ENCODE measurements at places on chromosomes 4 and X.

DNA sequence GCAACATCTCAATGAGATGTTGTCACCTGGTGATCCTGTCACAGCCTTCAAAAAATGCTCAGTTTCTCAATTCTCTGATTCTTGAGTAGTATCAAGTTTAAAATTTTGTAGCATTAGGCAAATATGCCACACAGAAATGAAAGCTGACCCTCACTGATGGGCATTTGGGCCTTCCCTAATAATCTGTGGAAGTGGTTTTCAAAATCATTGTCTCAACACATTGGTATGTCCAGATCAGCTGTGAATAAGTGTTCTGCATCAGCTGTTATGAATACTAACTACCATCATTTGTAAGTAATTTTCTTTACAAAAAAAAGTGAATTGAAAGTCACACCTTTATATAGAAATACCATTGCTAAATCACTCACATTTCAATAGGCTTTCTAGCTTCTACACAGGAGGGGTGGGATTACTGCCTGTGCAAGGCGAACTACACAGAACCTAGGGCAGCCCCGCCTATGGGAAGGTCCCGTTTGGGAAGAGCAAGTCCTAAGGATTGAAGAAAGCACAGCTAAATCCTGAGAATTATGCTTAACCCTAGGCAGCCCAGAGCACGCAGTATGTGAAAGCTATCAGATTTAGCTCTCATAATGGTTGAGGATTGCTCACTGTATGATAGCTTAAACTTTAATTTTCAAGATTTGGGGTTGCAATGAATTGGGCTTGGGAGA is 73.4 kb downstream of the GPC3 start:
- no peak for DNase-seq

DNA sequence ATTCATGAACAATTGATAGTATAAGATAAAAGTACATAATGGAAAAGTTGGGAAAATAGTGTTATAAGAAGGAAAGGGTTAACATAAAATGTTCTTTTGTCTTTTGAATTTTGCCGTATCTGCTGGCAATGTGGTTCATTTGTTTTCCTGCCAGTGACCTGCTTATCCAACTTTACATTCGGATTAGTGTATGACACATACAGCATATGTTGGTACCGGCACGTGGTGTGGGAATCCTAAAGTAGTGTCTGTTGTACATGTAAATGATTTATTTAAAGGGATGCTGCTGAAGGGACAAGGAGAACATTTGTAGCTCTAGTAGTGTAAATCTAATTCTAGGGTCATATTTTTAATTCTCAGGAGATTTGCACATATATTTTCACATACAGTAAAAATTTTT is 11.5 kb downstream of the RAB9A start:
- no peak for DNase-seq

DNA sequence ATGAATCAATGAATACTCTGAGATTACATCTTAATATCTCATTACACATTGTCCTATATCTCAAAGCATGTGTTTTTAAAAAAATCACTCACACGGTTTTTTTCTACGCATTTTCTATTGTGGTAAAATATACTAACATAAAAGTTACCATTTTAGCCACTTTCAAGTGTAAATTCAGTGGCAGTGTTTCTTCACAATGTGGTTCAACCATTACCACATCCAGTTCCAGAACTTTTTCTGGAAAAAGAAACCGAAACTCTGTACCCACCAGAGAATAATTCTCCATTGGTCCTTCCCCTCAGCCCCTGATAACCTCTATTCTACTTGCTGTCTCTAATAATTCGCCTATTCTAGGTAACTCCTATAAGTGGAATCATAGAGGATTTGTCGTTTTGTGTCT is 35.3 kb upstream of the ACSL1 start:
- no peak for DNase-seq

- DNase-seq: no peak
Measured at GRCh38 chr4:24650849-24651640, 66.7 kb upstream of the DHX15 start.

DNA sequence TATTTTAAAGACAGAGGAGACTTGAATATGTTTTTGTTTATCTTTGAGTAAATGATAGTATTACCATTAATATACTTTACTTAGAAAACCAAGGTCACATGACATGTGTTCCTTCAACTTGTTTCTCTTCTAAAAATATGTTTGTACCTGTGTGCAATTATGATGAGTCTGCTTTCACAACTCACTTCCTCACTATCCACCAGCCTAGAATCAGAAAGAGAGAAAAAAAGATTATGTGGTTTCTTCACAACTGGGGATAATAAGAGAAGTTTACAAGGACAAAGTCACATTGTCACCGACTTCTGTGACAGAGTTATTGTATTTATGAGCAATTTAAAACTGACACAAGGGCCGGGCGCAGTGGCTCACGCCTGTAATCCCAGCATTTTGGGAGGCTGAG is 1112.1 kb downstream of the RPA4 start:
- no peak for DNase-seq

DNA sequence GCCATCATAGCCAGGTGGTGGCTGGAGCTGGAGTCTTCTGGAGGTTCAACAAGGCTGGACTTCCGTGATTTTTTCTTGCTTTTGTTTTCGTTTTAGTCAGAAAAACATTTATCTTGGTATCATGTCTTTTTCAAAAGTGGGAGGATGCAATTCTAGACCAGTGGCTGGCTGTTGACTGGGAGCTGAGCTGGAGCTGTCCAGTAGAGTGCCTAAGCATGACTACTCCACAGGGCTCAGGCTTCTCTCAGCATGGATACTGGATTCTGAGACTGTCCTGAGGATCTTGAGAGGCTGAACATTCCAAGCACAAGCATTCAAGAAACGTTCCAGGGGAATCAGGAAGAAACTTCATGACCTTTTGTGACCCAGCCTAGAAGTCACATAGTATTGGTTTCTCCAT is 598.1 kb downstream of the MID1IP1 start:
- DNase-seq: no peak

DNA sequence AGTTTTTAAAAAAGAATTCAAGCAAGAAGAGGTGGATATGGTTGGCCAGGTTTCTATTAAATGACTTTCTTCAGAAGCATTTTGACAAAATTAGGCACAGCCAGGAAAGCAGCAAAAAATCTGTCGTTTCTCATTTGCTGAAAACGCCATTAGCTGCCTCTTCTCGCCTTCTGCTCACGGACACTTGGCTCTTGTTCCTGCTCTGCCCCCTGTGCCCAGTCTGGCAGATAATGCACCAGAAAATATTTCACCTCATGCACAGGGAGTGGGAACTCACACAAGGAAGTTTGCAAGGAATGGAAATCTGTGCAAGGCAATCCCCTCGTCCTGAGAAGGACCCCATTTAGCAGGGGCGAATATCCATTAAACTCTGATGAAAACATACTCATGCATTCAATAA is 260.0 kb downstream of the PACRGL start:
- DNase-seq: no peak

DNA sequence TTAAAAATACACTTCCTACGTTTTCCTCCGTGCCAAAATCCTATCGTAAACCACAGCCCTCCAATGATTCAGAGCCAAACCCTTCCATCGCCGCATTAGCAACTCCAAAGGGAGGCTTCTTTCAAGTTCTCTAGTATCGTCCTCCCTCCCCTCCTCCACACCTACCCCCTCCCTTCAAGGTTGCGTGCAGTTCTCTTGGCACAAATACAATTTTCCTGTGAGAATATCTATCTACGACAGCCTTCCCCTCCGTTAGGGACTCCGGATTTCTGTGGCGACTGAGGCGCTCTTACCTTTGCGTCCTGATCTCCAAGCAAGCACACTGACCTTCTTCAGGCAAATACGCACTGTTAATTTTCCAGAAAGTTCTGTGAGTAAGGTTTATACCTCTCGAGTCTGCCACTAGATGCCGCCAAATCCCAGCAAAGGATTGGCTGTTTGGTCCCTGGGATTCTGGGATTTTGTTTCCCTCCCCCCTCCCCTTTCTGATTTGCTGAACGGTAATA is 1.2 kb upstream of the MORF4L2 start:
- no peak for DNase-seq

DNA sequence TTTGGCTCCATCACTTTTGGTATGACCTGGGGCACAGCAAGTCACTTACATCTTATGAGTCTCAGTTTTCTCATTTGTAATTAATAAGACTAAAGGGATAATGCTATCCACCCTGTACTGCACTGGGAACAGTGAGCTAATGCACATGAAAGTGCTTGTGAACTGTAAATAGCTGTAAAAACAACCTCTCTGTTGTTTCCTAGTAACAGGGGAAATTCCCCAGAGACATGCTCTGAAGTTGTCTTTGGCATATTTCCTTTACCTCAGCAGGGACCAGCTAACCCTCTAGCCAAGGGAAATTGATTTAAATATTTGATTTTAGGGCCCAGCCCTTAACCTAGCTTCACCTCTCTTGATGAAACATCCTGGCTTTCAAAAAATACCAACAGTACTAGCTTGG is 6.1 kb upstream of the CYSLTR1 start:
- DNase-seq: no peak

DNA sequence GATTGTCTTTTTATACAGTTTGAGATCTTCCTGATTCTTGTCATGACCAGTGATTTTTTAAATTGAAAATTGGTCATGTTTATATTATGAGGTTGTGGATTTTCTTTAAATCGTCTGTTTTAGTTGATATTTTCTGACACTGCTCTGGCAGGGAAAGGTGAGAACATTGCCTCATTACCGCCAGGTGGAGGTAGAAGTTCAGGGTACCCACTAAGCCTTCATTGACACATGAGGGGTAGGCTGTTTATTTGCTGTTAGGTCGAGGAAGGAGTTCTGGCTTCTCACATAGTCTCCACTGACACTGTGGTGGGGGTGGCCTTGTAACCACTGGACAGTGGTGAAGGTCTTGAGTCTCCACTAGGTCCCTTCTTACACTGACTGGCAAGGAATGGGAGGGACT is 117.6 kb upstream of the GPR101 start:
- DNase-seq: no peak

DNA sequence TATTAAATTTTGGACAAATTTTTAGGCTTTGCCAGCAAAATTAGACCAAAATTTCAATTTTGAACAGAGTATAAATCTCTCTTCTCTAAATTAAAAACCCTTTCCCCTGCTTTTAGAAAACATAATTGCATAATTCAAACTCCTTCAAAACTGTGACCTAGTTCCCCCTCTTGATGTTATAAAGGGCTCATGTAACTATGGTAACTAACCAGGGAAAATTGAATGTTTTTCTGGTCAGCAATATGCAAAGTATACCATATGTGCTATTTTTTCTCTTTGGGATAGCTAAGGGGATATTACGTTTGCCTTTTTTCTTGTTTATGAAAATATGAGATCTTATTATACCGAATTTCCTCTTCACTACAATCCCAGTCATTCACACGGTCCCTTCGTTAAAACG is 5.1 kb upstream of the ING2 start:
- no peak for DNase-seq

GRCh38 chr4:78707793-78708192 is 68.4 kb upstream of the BMP2K start:
- no peak for DNase-seq

- DNase-seq: no peak
Measured at GRCh38 chr4:139367421-139368090, 65.3 kb upstream of the NDUFC1 start.

DNA sequence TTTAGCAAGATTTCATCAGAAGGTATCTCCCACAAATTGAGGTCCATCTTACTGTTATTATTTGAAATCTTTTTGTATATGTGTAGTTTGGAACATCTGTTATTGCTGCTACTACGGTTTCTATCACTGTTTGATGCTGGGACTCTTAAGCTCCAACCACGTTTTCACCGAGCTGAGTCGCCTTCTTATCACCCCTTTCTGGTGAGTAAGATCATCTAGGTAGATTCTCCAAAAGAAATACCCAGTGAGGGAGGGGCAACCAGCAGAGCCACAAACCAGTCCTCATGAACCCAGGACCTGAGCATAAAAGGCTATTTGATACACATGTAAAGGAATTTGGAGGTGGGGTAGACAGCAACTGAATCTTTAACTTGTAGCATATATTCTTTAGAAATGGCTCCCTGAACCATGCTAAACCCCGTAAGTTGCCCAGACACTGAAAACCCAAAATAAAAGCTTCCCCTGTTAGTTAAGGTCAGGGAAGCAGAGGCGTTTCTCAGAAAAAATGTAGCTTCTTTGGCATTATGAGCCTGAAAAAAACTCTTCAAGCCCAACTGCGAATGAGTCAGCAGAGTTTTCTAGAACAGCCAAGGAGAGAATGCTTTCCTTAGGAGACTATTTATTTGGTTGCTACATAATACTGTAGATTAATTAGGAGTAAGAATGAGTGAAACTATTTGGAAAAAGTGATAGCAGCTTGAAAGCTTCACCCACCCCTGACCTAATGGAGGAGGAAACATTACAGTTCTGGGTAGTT is 53.8 kb upstream of the ATXN3L start:
- no peak for DNase-seq

GRCh38 chr4:21742326-21742725 is 206.2 kb downstream of the KCNIP4 start:
- DNase-seq: no peak

All from stimulated activated CD4-positive, alpha-beta T cell treated with anti-CD3 and anti-CD28 coated beads, Interleukin-1b, Interleukin-23, amount 100 ng/mL, for 1 hour (primary cell).